ENCODE measurements at places on chromosomes 12 and 14.

DNA sequence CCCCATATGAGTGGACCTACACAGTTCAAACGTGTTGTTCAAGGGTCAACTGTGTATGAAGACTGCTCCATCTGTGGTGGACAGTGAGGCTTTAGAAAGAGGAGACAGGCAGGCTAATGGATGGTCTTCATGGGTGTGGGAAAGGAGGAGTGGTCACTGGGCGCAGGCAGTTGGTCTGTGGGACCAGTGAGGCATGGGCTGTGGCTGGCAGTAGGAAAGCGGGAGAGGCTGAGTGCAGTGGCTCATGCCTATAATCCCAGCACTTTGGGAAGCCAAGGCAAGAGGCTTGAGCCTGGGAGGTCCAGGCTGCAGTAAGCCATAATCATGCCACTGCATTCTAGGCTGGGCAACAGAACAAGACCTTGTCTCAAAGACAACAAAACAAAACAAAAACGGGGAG lies 2.0 kb upstream of the NR4A1 start:
- DNase-seq: no peak

- no peak for DNase-seq
These were observed 11.1 kb upstream of the CMAS start for GRCh38 chr12:22034709-22035506.

DNA sequence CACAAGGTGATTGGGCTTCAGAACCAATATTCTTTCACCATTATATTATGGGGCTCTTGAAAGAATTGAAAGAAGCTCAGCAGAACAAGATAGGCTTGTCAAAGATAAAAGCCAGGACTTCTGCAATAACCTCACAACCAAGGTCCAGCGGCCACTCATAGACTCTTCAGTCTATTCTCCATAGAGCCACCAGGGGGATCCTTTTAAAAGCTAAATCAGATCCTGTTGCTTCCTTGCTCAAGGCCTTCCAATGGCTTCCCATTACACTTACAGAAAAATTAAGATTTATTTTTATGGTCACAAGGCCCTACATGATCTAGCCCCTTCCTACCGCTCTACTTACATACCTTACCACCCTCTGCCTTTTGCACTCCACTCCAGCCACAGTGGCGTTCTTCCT lies 169.6 kb downstream of the C12orf42 start:
- no peak for DNase-seq

GRCh38 chr12:100273782-100274181 lies 6.8 kb downstream of the SCYL2 start:
- no peak for DNase-seq

- DNase-seq: no peak
These were observed 18.5 kb downstream of the MEG3 start for GRCh38 chr14:100844421-100844820.

- DNase-seq: no peak
These were observed 82.9 kb upstream of the DYNC1H1 start for GRCh38 chr14:101881426-101881825.

DNA sequence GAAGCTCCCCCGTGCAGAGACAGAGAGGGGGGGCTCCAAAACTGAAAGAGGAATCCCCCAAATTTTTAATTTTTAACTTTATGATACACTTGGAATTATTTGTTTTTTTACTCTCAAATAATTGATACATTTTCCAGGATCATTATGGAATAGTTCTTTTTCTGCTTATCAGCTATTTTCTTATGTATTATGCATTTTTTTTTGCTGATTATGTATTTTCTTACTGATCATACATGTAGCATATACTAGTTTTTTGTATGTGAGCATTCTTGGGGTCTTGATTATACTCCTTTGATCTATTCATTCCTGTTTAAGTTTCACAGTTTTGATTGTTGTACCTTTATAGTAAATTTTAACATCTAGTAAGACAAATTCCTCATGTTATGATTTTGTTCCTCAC lies 55.5 kb upstream of the LDHB start:
- DNase-seq: no peak

GRCh38 chr14:102734436-102734835 lies 42.8 kb upstream of the TRAF3 start:
- no peak for DNase-seq

DNA sequence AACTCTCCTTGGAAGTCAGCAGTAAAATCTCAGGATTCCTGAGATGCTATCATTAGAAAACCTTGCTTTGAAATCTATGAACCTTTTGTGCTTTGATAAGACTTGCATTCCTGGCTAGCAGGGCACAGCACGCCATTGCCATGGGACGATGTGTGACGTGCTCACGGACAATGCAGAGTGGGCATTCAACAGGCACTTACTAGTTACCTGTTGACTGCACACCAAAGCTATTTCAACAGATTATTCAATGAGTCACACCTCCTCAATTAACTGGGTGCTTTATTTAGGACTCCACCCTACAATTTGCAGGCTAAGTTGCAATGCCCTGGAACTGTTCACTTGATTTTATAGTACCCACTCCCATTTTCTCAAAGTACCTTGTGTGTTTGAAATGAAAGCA lies 11.3 kb downstream of the NOS1 start:
- no peak for DNase-seq

DNA sequence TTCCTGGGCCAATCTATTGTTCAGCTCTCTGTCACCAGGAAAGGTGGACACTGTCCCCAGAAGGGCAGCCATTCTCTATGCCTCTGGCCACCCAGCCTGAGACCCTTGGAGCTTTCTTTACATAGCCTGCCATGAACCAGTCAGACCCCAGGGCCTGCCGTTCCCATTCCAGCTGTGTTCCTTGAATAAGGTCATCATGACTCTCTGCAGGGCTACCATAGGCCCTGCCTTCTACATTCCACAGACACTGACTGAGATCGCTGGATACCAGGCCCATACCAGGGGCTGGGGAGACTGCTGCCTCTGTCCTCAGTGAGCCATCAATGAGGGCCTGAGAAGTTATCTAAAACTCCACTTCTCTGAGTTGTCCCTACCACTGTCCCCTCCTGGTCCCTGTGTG lies 75.5 kb downstream of the SYNE3 start:
- DNase-seq: no peak

DNA sequence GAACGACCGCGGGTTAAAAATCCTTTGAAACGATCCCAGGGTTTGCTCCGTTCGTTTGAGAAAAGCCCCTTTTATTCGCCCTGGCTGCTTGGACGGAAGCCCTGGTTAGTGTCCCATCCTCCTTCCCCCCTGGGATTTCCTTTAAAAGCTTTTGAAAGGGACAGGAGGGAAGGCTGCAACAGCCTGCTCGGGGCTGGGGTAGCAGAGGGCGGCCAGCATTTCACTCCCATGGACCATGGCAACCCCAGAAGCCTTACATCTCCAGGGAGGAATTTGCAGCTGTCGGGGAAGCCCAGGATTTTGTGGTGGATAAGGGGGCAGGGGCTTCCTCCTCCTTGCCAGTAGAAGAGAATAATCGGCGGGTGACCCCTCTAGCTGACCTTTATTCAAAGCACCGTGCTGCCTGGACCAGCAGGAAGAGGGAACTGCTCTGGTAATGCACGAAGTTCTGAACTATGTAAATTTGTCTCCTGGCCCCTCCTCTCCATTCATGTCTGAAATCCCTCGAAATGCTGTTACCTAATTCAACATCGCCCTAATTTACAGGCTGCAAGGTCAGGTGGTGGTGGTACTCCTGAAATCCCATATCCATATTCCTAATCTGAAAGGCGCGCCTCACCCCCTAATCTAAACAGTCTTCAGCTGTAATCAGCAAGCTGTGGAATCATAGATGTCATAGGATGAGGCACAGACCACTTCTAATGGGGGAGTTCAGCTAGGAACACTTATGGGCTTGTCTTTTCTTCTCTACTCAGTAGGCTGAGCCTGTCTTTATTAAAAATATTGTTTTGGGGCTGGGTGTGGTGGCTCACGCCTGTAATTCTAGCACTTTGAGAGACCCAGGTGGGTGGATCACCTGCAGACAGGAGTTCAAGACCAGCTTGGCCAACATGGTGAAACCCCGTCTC lies 1.0 kb upstream of the CLIP1 start:
- DNase-seq: peak; percentile 11

DNA sequence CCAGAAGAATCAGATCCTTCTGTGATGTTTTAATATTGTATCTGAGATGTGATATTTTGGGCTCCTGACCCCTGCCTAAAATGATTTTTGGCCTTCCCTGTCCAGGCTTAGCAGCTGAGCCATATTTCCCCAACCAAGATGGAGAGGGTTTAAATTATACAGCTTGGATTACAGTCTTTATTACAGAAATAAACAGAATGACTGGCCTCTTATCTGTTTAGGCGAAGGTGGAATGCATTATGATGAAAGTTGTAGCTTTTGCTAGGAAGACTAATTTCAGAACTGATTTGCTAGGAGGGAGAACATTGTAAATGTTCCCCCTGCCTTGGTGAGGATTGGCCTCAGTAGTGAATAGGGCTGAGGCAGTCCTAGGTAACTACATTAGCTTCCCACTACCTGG lies 23.3 kb downstream of the BMAL2 start:
- no peak for DNase-seq

DNA sequence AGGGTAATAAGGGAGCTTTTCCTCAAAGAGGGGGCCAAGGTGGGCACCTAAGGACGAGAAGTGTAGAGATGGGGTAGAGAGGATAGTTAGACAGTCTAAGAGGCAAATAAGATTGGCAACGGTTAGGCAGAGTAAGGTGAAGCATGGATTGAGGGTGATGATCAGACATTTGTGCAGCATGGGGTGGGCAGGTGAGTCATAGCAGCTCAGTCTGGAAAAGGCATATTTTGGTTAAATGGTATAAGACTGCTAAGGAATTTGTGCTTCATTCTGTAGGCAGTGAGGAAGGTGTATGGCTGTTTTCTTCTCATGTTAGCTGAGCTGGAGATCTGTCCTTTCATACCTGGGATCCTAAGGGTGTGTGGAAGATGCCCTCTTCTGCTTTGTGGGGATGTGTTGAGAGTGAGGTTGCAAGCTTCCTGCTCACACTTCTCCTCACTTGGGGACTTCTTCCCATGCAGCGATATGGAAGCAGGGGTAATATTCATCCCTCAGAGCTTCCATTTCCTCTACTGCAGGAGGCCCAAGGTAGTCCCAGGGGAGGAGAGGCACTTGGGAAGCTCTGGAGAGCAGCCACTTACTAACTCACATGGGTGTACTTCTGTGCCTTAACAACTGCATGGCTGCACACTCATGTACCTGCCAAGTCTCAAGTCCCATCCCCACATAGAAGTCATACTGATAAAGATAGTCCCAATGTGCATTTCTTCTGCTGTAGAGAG lies 28.9 kb downstream of the GSG1 start:
- DNase-seq: no peak

GRCh38 chr14:24261969-24262327 lies 1.0 kb downstream of the TGM1 start:
- DNase-seq: no peak

GRCh38 chr12:121657305-121658008 lies 12.0 kb downstream of the MORN3 start:
- no peak for DNase-seq

GRCh38 chr12:3148366-3149000 lies 71.3 kb downstream of the TSPAN9 start:
- DNase-seq: peak; percentile 63

GRCh38 chr14:93912782-93913181 lies 14.4 kb upstream of the FAM181A start:
- no peak for DNase-seq

DNA sequence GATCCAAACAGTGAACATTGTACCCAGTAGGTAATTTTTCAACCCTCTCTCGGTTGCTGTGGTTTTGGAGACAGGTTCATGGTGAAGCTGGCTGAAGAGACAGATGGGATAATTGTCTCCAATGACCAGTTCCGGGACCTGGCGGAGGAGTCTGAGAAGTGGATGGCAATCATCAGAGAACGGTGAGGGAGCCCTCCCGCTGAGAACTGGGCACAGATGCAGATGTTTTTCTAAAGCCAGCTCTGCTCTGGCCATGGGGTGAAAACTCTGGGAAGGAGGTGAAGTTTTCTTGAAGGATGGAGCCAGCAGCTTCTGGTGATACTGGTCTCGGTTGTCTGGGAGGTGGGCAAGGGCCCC lies 6.2 kb downstream of the KHNYN start:
- no peak for DNase-seq

- no peak for DNase-seq
These were observed 4.4 kb downstream of the MSRB3 start for GRCh38 chr12:65282840-65283239.
